ENCODE measurements at places on chromosomes 13 and 19.

- DNase-seq = no peak
Measured at GRCh38 chr13:76175961-76176725, 540.0 kb downstream of the LMO7 start.

- no peak for DNase-seq
Measured at GRCh38 chr13:99433543-99434075, 67.7 kb upstream of the TM9SF2 start.

DNA sequence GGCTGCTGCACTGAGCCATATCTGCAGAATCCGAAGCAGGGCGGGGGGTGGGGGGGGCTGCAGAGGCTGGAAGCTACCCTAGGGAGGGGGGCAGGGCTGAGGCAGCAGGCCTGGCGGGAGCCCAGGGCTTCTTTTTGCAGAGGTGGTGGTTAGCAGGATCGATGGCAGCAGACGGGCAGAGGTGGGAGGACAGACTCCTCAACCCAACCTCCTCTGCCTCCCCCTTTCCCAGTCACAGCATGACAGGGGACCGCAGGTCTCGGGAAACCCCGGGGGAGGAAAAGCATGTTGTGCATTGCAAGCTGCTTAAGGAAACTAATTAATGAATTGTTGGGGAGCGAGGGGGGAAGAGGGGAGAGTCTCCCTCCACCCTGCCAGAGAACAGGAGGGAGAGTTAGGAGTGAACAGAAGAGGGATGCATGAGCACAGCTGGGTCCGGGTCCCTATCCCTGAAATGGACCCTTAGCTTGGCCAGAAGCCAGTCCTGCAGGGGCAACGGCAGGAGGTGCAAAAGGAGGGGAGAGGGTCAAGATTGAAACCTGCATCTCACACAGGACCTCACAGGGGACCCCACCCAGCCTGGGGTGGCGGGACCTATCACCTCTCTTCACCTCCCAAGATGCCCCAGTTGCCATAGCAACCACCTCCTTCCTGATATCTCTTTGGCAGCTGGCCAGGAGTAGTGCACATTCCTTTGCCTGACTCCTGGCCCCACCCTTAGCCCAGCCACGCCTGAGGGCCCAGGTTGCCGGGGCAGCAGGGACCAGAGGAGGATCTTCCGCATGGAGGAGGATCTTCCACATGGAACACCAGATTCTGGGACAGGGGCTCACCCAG, 1.8 kb downstream of the FXYD7 start:
- no peak for DNase-seq

- DNase-seq = peak; percentile 92
Measured at GRCh38 chr19:2266183-2266993, 10.2 kb upstream of the JSRP1 start.

DNA sequence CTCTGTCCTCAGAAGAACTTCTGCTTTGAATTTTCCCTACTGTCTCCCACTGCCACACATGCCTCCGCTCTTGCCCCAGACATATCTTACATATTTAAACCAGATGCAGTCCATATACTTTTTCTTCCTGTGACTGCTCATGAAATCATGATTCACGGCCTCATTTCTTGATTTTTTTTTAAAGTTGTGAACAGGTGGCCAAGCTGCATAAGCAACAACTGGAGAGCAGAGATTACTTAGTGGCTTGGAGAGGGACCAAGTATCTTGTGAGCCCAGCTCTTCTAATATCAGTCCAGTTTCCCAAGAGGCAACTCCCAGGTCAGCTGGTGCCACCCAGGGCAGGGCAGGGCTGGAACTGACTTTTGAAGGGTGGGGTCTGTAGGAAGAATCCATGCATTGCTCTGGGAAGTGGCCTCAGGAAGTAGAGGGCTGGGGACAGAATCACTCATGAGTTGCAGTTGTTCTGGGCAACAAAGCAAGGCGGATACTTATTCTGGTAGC, 152.4 kb downstream of the LMO7 start:
- DNase-seq = peak; percentile 43

DNA sequence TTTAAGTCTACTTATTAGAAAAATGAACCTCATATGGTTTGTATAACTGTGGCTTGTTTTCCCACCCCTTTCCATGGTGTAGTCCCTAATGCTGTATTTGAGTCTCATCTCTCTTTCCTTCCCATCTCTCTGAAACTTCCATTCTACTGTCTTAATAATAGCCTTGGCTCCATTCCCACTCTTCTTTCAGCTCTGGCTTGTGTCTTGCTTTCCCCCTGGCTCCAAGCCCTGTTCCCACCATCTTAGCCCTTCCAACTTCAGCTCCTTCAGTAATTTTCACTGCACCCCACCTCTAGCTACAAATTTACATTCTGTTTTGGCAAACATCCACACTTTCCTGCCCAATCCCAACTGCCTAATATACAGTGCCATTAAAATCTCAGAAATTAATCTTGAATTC, 137.5 kb downstream of the SLITRK6 start:
- no peak for DNase-seq

- no peak for DNase-seq
Measured at GRCh38 chr13:110158226-110158625, 148.7 kb downstream of the COL4A1 start.

DNA sequence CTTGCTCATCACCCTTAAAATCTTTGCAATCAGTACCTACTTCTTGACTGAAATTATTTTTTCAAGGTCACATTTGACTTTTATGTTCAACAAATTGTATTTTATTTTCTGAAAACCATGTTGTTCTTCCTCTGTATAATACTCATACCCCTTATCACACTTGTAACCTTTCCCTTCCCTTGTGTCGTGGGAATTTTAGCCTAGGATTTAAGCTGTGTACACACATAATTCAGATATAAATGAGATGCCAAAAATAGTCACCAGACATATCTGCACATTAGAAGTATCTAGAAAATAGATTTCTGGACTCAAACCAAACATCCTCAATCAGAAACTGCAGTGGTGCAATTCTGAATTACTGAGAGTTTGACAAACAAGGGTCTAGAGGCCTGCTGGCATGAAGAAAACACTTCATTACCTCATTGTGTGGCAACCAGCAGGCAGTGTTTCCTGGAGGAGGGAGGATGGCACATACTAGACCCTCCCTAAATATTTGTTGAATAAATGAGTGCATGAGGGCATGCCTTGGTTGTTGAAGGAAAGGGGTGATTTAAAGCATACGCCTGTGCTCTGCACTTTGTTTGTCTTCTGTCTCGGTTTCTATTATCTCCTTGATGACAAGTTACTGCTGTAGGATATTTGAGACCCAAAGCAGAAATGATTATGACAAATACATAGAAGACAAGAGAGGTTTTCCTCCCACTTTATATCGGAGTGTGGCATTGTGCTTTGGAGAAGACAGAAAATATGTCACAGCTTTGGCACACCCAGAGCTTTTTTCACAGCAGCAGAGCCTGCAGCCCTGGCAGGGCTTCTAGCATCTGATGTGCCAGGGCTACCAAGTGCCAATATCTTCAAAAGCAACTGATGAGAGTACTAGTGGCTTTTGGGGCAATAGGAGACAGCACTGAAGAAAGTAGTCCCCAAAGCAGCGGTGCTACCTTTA, 881.1 kb downstream of the PCDH9 start:
- DNase-seq = peak; percentile 44

DNA sequence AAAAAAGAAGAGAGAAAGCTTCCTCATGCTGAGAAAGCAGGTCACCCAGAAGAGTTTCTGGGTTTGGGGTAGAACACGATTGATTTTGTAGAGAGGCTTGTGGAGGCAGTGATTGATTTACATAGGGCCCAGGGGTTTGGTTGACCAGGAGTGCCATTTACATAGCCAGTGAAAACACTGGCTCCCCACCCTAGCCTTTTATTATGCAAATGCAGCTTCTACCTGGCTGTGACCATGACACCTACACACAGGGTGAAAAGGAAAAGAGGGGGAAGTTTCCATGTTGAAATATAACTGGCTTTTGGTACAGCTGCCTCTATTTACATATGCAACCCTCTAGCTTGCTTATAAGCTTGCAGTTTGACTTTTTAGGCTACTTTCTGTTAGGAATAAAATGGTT, 62.0 kb downstream of the ZNF100 start:
- no peak for DNase-seq

- no peak for DNase-seq
Measured at GRCh38 chr13:57933606-57934005, 302.1 kb downstream of the PCDH17 start.

DNA sequence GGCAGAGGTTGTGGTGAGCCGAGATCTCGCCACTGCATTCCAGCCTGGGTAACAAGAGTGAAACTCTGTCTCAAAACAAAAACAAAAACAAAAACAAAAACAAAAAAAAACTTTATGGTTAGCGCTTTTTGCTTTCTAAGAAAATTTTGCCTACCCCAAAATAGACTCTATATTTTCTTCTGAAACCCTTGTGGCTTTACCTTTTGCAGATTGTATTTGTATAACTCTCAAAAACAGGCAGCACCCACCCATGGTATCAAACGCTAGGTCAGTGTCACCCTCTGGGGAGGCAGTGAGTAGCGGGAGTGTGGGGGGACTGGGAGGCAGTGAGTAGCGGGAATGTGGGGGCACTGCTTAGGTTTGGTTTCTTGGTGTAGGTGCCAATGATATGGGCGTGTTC, 7.5 kb upstream of the SLC39A3 start:
- DNase-seq = no peak

GRCh38 chr13:41411522-41411921, 45.8 kb upstream of the RGCC start:
- no peak for DNase-seq

GRCh38 chr13:98619556-98619955, 42.6 kb upstream of the STK24 start:
- DNase-seq = no peak

DNA sequence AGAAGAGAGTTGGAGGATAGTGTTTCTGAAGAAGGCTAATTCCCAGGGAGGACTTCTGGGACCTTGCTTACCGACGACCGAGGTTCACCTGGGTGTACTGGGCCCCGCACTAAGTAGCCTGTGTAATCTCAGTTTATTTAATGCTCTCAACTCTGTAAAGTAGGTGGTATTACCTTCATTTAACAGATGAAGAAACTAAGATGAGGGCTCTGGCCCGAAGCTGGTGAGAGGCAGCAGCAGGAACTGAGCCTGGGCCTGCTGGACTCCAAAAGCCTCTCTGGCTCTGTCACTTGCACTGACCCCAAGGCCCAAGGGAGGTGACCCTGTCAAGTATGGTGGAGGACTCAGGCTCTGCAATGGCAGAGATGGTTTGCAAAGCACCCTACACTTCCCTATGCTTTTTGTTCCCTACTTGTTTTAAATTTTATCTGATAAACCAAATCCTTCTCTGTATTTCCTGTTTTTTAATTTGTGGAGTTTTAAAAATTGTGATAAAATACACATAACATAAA, 50.6 kb downstream of the GGACT start:
- DNase-seq = no peak

DNA sequence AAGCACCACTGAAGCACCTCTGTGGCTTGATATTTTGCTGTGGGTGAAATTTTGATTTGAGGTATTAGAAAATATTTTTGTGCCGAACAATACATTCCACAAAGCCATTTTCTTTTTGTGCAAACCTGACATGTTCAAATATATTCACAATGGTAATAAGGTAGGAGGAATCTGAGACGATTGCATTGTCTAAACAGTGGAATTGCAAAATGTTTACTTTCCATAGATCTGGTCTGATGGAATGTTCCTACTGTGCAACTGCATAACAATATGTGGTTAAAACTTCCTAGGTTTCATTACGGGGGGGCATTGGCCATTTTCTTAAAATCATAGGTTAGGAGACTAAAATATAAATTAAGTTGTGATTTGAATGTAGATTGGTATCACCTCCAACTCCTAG, 42.7 kb upstream of the AKAP11 start:
- no peak for DNase-seq

DNA sequence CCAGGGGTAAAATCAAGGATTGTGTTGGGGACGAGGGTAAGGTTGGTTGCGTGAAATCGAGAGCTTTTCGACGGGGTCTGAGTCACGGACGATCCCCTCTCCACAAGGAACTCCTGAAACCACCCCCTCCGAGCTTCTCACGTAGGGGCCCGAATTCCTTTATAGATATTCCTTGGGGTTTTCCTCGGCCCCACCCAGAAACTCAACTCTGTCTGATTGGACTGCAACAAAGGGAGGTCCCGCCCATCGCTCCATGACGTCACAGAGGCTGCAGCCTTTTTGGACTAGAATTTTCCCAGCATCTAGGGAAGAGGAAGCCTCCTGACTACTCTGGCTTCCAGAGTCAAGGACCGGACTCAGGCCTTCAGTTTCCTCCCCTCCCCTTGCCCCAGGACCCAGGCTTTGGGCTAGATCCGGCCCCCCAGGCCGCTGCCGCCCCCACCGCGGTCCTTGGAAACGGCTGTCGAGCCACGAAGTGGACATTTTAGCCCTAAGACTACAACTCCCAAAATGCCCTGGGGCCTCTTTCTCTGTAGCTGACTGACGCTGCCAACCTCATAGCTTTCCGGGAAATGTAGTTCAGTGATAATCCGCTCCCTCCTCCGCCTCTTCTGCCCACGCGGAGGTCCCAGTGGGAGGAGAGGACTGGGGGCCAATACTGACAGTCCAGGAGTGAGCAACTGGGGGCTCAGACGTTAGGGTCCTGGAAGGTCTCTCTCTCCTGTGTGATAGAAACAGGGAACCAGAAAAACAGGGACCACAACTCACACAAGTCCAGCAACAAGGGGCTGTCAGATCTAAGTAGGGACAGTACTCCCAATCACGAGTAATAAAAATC, at the start of gene IZUMO1:
IZUMO1 (minus strand) TSS at position 172 of the 838 bp plus-strand sequence. CDS start 1,050 bp downstream, outside the sequence.
- peak; percentile 84 for DNase-seq

GRCh38 chr13:30615481-30615865, 2.2 kb upstream of the USPL1 start:
- DNase-seq = no peak

DNA sequence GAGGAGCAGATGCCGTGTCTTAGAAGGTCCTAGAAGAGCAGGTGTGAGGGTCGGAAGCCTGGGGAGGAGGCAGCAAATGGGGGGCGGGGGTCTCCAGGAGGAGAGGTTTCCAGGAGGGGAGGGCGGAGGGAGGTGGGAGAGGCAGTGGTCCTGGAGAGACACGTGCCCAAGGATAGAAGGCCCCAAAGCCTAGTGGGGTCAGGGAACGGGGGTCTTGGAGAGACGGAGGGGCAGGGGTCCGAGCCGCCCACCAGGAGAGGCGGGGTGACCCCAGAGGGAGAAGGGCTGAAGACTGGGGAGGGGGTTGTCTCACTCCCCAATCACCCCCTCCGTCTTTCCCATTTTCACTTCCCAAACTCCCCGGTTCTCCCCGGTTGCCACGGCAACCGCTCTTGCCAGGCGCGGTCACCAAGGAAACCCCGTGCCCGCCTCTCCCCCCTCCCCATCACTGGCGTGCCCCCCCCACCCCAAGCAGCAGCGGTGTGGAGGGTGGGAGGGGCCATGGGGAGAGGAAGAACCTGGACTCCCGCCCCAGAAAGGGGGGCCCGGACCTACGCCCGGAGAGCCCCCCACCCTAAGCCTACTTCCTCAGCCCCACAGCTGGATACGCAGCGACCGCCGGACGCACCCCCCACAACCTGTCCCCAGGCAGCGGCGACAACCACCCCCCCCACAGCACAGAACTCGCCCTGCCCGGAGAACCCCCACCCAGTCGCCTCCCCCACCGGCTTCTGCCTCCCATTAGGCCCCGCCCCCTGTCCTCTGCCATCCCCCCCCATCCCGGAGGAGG, 988 bp downstream of the LRRC4B start:
- DNase-seq = no peak

GRCh38 chr13:32682740-32683139, 96.5 kb downstream of the PDS5B start:
- no peak for DNase-seq

- DNase-seq = no peak
Measured at GRCh38 chr19:4130744-4131438, 7.0 kb upstream of the MAP2K2 start.

All from left ventricle myocardium superior (tissue), 1 donor.